ENCODE measurements at places on chromosomes 11 and 22.

DNA sequence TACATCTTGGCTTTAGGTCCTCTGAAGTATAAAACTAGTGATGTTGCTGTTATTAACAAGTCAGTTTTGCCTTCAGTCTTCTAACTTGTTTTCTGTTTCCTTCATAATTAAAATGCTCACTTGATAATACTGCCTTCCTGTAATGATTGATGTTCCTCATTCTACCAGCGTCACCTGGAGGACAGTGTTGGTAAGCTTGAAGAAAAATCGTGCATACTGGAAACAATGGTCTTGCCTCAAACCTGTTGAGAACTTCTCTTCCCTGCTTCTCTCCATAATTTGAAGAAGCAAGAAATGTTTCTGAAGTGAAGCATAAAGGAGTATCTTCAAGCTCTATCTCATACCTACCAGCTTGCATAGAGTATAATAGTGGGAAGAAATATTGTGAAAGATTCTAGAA lies 3.0 kb downstream of the YWHAH start:
- DNase-seq = no peak

GRCh38 chr11:3225159-3225758 lies 6.6 kb upstream of the MRGPRG start:
- DNase-seq = no peak

GRCh38 chr11:29159552-29160465 lies 857.0 kb downstream of the KCNA4 start:
- peak; percentile 35 for DNase-seq

GRCh38 chr11:114195151-114195550 lies 101.0 kb upstream of the NNMT start:
- DNase-seq = no peak

GRCh38 chr11:36996795-36997194 lies 398.8 kb upstream of the RAG2 start:
- DNase-seq = no peak

DNA sequence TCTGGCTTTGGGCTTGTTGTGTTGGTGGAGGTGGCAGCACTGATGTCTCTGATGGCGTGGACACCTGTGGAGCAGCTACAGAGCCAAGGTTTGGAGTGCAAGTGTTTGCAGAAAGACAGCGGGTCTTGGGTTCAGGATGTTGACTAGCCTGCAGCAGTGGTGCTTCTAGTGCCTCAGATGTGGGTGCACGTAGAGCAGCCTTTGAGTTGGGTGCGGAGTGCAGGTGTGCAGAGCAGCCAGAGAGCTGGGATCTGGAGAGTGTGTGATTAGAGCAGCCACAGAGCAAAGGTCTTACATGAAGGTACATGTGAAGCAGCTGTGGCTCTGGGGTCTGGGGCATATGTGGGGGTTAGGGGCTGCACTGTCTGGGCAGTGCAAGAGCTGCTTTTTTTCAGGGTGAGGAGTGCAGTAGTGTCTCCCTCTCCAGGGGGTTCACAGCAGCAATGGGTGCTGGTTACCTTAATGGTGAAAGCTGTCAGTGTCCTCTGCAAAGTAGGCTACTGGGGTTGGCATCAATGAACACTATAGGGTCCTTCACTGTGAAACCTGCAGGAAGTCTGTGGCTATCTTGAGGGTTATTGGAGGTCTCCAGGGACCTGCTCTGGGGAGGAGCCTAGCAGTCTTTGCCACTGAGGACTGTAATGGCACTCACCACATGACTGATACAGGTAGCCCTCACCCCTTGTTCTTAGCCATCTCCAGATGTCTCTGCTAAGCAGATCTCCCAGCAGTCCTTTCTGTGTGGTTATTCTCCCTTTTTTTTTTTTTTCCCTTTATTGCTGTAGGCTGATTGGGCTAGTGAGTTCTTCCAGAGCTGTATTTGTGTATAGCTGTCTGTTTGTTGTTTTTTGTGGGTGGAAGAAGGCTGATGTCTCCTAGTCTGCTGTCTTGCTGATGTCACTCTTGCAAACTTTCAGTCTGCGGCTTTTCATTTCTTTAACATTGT lies 14.3 kb downstream of the BIRC2 start:
- DNase-seq = no peak

- DNase-seq = peak; percentile 23
Observed at GRCh38 chr22:19066531-19067271, 55.5 kb downstream of the DGCR2 start.

DNA sequence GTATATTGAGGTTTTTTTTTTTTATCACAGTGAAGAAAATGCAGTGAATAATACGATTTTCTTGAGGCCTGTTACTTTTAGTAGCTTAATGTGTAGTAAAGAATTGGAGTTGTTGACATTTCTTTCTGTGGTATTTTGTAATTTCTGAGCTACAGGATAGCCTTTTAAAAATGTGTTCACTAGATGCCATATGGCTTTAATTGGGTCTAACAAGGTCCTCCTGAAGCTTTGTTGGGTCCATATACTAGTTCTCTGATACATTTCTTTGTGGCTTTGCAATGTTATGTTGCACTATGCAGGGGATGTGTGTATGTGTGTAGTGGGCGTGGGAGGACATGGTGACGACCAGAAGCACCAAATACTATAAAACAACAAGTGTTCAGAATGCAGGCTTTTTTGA lies 25.1 kb downstream of the FBXO7 start:
- no peak for DNase-seq

DNA sequence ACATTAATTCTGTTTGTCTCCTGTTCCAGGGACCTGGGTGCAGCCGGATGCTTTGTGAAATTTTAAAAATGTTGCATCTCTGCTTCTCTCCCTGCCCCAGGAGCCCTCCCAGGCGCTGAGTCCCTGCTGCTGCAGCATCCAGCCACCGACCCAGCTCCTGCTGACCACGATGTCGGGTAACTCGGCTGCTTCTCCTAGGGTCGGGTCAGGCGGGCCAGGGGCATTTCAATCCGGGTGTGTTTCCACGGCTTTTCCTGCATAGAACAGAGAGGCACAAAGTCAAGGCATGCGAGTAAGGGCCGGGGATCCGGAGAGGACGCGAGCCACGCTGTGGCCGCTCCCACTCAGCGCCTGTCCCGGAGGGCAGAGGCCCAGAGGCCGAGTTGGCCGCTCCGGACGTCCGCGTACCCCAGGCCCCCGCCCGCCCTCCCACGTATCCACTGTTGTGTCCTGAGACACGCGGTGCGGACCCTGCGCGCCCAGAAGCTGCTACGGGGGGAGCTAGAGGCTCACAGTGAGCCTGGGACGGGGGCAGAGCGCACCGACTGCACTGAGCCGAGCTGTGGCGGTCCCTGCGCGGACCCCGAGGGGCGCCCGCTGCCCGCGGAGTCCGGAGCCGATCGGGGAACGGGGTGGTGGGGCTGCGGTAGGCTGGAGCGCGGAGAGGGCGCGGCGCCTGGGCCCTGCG lies at the start of gene POU2AF3:
Gene POU2AF3 (plus strand): TSS at position 134 of the 688 bp plus-strand sequence. CDS start 36 bp downstream, at position 170.
- DNase-seq = no peak

- no peak for DNase-seq
Observed at GRCh38 chr11:5004424-5005274, 10.0 kb downstream of the OR51L1 start.

DNA sequence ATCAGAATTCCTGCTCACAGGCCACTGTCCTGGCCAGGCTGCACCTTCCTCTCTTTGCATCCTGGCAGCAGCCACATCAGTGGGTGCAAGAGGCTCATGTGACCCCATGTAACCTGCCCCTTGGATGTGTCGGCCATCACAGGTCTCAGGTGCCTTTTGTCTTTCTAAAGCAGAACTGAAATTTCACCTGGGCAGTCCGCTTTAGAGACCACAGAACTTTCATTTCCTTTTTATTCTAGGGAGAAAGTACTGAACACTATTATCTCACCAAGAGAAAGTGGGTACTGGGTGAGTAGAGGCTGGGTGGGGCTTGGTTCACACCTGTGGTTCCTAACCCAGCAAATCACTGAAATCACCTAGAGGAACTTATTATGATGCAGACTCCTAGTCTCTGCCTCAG lies 51.7 kb upstream of the NUP160 start:
- DNase-seq = no peak

GRCh38 chr11:48167380-48167779 lies 49.2 kb upstream of the OR4B1 start:
- no peak for DNase-seq

GRCh38 chr11:119626197-119626841 lies 102.7 kb downstream of the NECTIN1 start:
- DNase-seq = no peak

- no peak for DNase-seq
Observed at GRCh38 chr11:76640501-76640900, 30.0 kb downstream of the LRRC32 start.

DNA sequence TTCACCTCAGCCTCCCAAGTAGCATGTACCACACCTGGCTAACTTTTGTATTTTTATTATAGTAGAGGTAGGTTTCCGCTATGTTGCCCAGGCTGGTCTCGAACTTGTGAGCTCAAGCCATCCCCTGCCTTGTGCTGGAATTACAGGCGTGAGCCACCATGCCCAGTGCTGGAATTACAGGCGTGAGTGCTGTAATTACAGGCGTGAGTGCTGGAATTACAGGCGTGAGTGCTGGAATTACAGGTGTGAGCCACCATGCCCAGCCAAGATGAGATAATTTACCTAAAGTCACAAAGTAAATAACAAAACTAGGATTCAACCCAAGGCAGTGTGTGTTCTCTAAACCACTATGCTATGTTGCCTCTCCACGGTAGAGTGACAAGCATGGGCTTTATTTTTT lies 3.6 kb upstream of the UBXN1 start:
- no peak for DNase-seq

DNA sequence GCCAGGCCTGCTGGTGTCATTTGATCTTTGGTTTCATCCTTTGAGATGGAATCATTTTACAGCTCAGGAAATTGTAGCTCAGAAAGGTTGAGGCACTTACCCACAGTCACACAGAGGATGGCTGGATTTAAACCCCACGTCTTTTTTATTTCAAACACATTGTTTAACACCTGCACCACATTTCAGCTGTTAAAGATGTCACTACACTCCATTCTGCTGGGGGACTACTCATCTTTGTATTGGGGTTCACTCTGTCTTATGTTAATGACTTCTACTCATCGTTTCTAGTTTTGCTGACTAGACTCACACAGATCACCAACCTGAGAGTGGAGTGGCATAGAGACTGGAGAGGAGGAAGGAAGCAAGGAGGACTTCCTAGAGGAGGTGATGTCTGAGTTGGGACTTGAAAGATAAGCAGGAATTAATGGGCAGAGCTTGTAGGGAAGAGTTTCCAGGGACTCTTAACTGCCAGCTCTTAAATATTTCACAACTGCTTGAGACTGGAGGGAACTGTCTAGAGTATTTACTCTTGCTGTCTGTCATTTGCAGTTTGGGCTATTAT lies 80.0 kb downstream of the TP53I11 start:
- no peak for DNase-seq

GRCh38 chr11:130614591-130614990 lies 166.1 kb downstream of the ADAMTS15 start:
- DNase-seq = no peak

DNA sequence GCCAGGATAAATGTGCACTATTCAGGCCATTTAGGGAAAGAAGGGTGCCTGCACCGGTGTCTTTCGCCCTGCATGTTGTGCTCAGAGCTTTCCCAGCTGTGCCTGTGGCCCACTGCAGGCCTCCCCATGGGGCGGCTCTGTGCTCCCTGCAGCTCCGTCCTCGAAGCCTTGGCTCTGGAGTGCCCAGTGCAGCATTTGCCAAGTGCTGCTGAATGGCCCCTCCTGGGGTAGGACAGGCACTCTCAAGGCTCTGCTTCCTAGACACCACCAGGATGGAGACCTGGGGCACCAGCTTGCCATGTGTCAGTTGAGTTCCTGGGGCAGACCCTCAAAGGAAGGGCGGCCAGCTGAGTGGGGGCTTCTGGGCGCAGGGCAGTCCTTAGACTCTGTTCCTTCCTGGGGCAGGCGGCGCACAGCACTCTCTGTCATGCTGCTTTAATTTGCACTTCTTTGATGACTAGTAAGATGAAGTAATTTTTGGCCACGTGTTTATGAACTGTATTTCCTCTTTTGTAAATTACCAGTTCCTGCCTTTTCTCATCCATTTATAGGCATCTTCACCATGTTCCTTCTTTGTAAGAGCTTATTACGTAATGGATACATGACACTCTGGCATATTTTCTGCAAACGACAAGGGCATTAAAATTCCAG lies 32.1 kb upstream of the GNB1L start:
- no peak for DNase-seq

DNA sequence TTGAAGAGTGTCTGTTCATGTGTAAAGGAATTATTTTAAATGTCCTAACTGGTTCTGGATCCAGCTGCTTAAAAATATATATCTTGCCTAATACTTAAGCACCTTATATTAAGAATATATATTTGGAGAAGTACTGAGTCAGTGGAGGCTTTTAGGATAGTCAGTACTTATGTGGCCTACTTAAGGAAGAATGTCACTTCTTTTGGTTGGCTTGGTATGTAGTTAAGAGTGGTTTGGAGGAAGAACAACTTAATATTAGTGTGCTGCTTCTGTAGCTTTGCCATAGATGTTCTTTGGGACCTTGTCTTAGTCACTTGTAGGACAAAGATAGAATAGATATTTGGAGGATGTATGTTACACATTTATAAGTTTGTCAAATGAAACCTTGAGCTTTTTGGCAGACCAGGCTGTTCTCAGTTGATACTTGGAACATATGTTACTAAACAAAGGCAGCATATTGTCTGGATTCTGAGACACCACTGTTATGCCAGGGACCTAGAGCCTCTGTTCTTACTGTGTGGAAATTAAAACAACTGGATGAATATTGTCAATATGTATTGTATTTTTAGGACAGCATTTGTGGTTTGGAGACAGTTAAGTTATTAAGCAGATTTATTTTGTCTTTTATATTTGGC lies 4.9 kb downstream of the HIPK3 start:
- no peak for DNase-seq

- DNase-seq = no peak
Observed at GRCh38 chr11:4466871-4467442, 15.5 kb upstream of the OR52K1 start.

GRCh38 chr22:30866216-30866615 lies 102.4 kb downstream of the MORC2 start:
- no peak for DNase-seq

GRCh38 chr11:117828611-117829368 lies 4.2 kb upstream of the FXYD2 start:
- DNase-seq = no peak

GRCh38 chr11:43845816-43846215 lies 34.8 kb upstream of the ALKBH3 start:
- DNase-seq = no peak

GRCh38 chr11:134388590-134388989 lies 23.5 kb downstream of the B3GAT1 start:
- DNase-seq = no peak

- peak; percentile 41 for DNase-seq
Observed at GRCh38 chr11:67416416-67417335, 1.2 kb downstream of the CARNS1 start.

Data from NCI-H446 treated with DMSO at 0.1 percent for 48 hours (cell line).